ENCODE measurements at places on chromosomes 7 and 10. TPM values are rescaled to one million over a fixed set of nuclear protein-coding genes. Genes with fewer than 3 reads are reported as not detected.

- peak; percentile 17 for DNase-seq
- H3K36me3 ChIP-seq, result no peaks in the 10 kb centered on the region
- no peaks in the 10 kb centered on the region for H3K27me3 ChIP-seq
- H3K27ac ChIP-seq, result no peak overlapping the region
- no peak overlapping the region for H3K4me3 ChIP-seq
Observed at GRCh38 chr7:83579740-83580139, 69.2 kb downstream of the SEMA3E start.

DNA sequence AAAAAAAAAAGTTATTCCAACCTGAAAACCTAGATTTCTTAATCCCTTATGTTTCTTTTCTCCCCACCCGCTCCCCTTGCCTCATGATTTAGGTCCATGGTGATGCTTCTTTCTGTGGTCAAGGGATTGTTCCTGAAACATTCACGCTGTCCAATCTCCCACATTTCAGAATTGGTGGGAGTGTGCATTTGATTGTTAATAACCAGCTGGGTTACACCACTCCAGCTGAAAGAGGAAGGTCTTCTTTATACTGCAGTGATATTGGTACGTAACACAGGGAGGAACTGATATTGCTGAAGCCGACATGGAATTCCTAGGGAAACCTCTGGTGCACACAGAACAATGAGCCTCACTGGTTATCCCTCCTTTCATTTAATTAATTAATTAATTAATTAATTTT is 22.7 kb downstream of the DHTKD1 start:
- H3K4me1 ChIP-seq, result no peaks in the 10 kb centered on the region
- no peak overlapping the region for H3K27ac ChIP-seq

- no peak for DNase-seq
- peaks cover 46% of the 10 kb centered on the region for H3K27me3 ChIP-seq
- H3K4me1 ChIP-seq, result no peaks in the 10 kb centered on the region
- H3K36me3 ChIP-seq, result no peaks in the 10 kb centered on the region
Observed at GRCh38 chr7:15686957-15687545, 568 bp upstream of the MEOX2 start.

- H3K27me3 ChIP-seq, result no peaks in the 10 kb centered on the region
- DNase-seq, result peak; percentile 16
- no peaks in the 10 kb centered on the region for H3K4me1 ChIP-seq
- H3K36me3 ChIP-seq, result no peaks in the 10 kb centered on the region
- no peak overlapping the region for H3K4me3 ChIP-seq
- no peak overlapping the region for H3K27ac ChIP-seq
Observed at GRCh38 chr10:7846591-7846990, 28.3 kb downstream of the TAF3 start.

DNA sequence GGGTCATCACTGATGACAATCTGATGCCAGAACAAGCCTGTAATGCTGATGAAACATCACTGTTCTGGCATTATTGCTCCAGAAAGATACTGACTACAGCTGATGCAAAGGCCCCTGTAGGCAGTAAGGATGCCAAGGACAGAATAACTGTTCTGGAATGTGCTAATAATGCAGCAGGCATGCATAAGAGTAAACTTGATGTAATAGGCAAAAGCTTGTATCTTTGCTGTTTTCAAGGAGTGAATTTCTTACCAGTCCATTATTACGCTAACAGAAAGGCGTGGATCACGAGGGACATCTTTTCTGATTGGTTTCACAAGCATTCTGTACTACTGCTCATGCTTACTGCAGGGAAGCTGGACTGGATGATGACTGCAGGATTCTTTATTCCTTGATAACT is 18.7 kb downstream of the LCOR start:
- DNase-seq, result peak; percentile 98
- no peaks in the 10 kb centered on the region for H3K27me3 ChIP-seq
- H3K4me3 ChIP-seq, result no peak overlapping the region
- H3K36me3 ChIP-seq, result no peaks in the 10 kb centered on the region
- no peak overlapping the region for H3K27ac ChIP-seq
- peaks cover 10% of the 10 kb centered on the region for H3K4me1 ChIP-seq

DNA sequence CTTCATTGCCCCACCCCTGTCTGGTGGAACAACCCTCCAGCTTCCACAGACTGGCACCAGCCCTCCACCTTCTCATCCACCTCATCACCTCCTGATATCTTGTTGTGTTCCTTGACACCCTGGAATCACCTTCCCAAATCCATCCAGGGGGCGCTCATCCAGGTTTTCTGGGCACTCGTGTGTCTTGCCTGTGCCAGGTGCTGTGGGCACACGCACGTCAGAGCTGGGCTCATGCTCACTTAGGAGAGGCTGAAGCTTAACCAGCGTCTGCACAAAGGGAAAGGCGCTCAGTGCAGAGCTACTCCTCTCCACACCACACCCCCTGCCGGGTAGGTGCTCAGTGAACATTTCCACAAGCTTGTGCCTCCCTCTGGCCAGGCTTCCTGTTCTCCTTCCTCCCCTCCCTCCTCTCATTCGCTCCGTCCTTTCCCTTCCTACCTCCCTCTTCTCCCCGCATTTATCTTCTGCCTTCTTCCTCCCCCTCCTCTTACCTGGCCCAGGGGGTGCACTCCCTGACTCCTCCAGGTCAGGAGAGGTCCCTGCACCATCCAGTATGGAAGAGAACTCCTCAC is 4.8 kb downstream of the ADCYAP1R1 start:
- peaks cover 31% of the 10 kb centered on the region for H3K27me3 ChIP-seq
- no peaks in the 10 kb centered on the region for H3K4me1 ChIP-seq
- H3K4me3 ChIP-seq, result no peak overlapping the region
- H3K36me3 ChIP-seq, result no peaks in the 10 kb centered on the region
- H3K27ac ChIP-seq, result no peak overlapping the region
- DNase-seq, result no peak

ANXA8L1 gene
- 0.32 TPM for polyA plus RNA-seq

VAX1 gene
- not detected for polyA plus RNA-seq

CCZ1B gene
- polyA plus RNA-seq, result 41.0 TPM

Measured in IMR-90 (cell line).